CD4-positive, alpha-beta T cell (primary cell): ENCODE measurements at places on chromosomes 16 and 17. TPM values are rescaled to one million over a fixed set of nuclear protein-coding genes. Genes with fewer than 3 reads are reported as not detected.

Gene TPSD1
- total RNA-seq = not detected

Gene TMEM235
- not detected for total RNA-seq

Gene KRT9
- not detected for total RNA-seq

Gene CCDC92B
- 0.11 TPM for total RNA-seq

Gene BCL6B
- total RNA-seq = not detected

Gene PERCC1
- not detected for total RNA-seq

Gene HS3ST3B1
- 9.3 TPM for total RNA-seq

Gene GH2
- total RNA-seq = not detected

Gene TP53TG3D
- not detected for total RNA-seq

Gene HCFC1R1
- total RNA-seq = 8.9 TPM

Gene QPRT
- total RNA-seq = 0.45 TPM

Gene GPRC5C
- total RNA-seq = not detected

Gene ST6GALNAC1
- total RNA-seq = 2.5 TPM

Gene GCGR
- not detected for total RNA-seq

Gene CCDC78
- 1.2 TPM for total RNA-seq
